Renal cortical epithelial cell (primary cell): ENCODE measurements at places on chromosomes 12 and 14. TPM values are rescaled to one million over a fixed set of nuclear protein-coding genes. Genes with fewer than 3 reads are reported as not detected.

- no peak for DNase-seq
These were observed 33.8 kb downstream of the GIT2 start for GRCh38 chr12:109962398-109962797.

GRCh38 chr14:60722357-60723115, 1.6 kb downstream of the SIX4 start:
- DNase-seq = peak; percentile 43

GRCh38 chr12:18446061-18446644, 184.8 kb downstream of the PIK3C2G start:
- DNase-seq = no peak

DNA sequence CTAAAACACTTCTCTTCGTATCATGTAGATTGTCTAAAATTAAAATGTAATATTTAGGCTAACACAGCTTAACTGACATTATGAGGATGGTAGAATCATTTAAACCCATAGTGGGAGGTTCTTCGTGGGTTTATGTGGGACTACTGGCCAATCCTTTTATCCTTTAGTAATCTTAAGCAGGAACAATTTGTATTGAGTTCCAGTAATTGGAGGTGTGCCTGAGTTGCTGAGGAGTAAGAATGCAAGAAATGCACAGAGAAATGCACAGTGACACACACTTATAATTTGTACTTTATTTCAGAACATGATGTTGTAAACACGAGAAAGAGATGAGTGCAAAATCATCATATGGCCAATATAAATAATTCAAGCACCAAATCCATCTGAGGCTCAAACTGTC, 22.3 kb downstream of the OTOGL start:
- DNase-seq = no peak

GRCh38 chr14:59140106-59140843, 48.2 kb upstream of the DAAM1 start:
- DNase-seq = no peak

- no peak for DNase-seq
These were observed 157.0 kb upstream of the RBM19 start for GRCh38 chr12:114123108-114123507.

DNA sequence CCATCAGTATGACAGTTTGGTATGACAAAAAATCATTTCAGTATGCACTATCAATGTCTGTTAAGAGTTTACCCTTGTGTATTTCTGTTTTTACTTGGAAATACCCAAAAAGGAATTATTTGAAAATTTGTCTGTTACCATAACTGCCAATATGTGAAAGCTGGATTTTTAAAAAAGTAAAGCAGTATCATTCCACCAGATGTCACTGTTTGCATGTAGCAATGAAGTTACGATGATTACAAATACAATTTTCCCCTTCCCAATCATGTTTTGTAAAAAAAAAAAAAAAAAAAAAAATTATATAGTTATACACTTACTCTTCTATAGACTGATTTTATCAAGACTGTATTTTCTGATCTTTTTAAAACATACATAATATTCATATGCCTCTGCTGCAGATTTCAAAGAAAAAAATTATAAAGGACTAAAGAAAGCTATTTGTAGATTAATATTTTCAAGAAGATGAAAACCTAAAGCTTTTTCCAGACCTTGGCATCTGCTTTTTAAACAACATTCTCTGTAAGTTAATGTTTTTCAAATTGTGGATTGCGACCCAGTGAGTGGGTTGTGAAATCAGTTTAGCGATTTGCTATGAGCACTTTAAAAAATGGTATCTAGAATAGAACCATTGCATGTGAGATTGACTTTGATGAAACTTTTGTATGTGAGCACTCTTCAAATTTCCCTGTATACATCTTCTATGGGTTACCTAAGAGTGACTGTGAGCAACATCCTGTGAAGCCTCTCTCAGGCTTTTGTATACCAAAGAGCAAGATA, 114.2 kb downstream of the TTC6 start:
- DNase-seq = peak; percentile 36

- no peak for DNase-seq
These were observed 470.6 kb downstream of the BCAT1 start for GRCh38 chr12:24478254-24478653.

DNA sequence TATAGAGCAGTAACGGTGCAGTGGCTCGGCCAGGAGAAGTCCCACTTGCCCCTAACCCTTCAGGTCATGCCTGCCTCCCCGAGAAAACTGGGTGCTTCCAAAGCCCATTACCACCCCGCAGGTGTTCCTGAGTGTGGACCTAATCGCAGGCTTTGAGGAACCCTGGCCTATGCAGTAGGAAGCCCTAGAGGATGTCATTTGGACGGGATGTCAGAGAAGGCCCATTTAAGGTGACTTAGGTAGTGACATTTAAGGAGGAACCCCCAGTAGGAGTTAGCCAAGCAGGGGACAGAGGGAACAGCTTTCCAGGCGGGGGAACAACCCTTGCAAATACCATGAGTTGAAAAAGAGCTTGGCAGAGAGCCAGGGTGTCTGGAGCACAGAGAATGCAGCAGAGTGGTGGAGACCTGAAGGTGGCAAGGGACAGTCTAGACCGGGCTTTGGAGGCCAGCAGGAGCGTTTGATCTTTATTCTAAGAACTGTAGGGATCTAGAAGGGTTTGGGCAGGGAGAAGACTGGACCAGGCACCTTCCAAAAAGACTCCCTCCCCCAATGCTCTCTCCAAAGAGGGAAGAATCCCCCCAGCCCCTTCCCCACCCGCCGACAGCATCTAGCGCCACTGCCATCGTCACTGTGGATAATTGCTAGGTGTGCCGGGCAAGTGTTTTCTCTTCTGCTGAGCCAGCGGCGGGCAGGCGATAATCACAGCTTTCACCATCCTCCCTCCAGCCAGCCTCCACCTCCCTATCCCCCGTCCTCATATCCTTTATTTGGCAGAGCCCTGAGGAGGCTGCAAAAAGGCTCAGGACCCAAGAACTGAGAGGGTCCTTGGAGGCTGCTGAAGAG, 33.3 kb upstream of the BEGAIN start:
- DNase-seq = no peak

DNA sequence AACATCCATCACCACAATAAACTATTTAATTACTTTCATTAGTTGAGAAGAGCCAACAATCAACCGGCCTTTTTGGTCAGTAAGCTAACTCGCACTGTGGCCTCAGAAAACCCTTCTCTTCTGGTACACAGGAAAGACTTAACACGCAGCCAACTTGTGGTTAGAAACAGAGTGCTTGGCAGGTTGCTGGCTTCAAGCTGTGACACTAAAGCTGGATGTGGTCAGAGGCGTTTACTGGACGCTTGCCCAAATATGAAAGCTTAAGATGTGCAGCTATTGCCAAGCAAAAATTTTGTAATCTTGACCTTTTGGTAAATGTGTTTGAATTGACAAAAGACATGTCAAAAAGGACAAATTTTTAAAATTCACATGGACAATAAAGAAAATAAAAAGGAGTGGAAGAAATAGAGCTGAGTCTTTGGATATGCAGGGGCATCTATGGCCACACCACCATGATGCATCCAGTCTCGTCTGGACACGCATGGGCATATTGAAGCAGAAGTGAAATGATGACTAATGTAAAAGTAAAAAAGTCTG, 2.6 kb upstream of the KLRK1 start:
- DNase-seq = peak; percentile 55

GRCh38 chr12:99670635-99671034, 23.1 kb downstream of the GARIN6 start:
- peak; percentile 4 for DNase-seq

DNA sequence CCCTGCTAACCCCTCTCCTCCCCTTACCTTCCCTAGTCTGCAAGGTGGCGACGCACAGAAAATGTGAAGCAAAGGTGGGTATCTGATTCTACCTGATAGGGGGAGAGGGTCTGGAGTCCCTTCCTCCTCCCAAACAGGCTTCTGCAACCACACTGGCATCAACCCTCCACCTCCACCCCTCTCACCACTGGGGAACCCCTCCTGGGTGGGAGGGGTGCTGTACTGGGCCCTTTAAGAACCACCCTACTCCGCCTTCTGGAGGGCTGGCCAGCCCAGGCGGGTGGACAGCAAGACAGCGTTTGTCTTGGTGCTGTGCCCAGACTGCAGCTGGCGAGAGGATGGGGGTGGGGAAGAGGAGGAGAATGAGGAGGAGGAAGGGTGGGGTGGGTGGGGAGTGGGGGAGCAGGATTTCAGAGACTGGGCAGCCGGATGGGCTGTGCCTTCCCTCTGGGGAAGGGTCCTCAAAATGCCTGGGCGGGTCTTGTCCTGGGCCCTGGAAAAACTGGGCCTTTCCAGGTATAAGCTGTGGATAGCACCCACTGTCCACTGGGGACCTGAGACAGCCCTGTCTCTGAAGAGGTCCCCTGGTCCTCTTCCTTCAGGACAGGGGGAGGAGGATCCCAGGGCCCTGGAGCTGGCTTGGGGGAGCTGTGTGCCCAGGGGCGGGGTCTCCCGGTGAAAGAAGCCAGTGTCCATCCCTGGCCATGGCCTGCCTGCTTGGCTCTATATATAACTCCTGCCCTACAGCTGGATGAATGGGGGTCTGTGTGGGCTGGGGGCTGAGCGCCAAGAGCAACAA, 2.8 kb downstream of the TNS2 start:
- DNase-seq = peak; percentile 59

GRCh38 chr12:115245020-115245419, 561.0 kb upstream of the TBX3 start:
- no peak for DNase-seq

DNA sequence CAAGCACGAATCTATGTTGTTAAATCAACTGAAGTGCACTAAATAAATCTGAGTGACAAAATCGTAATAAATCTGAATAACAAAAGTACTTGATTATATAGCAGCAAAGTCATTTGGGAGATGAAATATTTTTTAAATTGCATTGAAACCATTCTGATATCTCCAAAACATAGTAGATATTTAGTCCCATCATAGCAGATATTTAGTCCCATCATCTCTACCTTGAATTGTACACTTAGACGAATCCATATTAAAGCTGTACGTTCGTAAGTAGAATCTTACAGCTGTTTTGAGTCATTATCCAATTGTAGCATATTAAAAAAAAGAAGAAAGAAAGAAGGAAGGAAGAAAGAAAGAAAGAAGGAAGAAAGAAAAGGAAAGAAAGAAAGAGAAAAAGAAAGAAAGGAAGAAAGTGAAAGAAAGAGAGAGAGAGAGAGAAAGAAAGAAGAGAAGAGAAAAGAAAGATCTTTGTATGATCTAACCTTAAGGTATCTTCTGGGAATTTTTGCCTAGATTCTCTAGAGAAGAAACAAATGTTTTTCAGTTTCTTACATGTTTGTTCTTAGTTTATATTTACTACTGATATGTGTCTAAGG, 2.6 kb downstream of the DCN start:
- DNase-seq = no peak

DNA sequence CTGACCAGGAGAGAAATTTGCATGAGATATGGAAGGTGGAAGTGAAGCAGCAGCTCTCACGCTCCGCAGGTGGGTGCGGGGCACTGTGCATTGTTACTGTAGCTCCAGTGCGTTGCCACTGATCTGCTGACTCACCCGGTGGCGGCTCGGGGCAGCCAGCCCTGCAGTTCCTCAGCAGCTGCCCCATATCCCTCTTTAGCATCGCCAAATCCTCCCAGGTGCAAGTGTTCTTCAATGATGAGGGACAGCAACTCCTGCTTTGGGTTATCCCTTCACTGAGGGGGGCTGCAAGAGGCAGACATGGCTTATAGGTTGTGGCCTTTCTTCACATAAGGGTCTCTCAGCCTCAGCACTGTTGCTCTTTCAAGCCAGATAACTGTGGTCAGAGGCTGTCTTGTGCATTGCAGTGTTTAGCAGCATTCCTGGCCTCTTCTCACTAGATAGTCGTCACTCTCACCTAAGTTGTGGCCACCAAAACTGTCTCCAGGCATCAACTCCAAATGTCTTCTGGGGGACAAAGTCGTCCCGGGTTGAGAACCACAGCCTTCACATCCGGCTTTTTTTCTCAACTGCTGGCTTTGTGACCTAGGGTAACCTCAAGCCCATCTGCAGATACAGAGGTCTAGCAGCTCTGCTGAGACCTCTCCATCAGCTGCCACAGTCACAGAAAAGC, 180.8 kb downstream of the EFCAB11 start:
- peak; percentile 22 for DNase-seq

DNA sequence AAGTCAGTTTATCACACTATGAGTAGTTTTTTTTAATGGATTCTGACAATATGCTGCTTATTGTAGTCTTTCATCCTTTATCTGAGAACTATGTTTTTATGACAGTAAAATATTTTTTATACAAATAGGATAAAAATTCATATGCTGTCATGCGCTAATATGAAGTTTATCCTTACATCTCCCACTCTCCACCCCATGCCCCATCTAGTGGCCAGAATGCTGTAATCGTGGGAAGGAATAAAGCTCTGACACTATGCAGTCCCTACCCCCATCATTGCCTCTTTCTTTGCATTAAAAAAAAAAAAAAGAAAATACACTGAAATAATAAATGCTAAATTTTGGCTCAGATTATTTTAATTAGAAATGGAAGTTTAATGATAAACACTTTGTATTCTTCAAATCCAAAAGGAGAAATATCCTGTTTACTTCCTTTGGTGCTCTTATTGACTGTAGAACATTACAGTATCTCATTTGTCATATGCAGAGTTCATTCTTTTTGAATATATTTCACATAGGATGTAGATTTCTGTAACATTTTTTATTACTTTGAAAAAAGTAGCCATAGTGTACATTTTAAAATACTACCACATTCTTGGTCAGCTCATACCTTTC, 145.9 kb upstream of the SLCO1C1 start:
- DNase-seq = peak; percentile 12

DNA sequence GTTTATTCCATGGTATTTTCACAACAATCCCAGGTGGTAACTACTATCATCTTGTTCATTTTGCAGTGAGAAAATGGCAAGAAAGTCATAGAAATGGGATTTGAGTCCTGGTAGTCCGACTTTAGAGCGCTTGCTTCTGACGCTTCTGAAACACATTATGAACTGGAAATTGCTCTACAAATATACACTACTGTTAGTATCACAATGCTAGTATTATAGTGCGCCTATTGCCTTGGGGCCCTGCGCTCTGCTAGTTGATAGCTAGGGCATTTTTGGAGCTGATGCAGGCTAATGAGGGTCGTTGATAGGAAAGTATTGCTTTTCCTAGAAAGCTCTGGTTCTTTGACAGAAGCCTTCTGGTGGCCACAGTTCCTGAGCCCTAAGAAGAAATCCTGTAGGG, 61.0 kb downstream of the ETV6 start:
- no peak for DNase-seq

- DNase-seq = no peak
These were observed at the start of gene CHPT1 for GRCh38 chr12:101697197-101697929. CHPT1 (plus strand) TSS chr12:101697640; CDS start chr12:101697862, 222 bp downstream.

NELL2 gene
- 0.20 TPM in 1 of 2 replicates, not detected in the other for total RNA-seq

MMP19 gene
- 1.0 and 2.6 TPM in 2 replicates for total RNA-seq

FOXN4 gene
- not detected in 2 replicates for total RNA-seq

PRIMA1 gene
- not detected in 2 replicates for total RNA-seq

PSMD9 gene
- total RNA-seq = 62.3 and 132 TPM in 2 replicates

NAB2 gene
- total RNA-seq = 13.5 and 16.3 TPM in 2 replicates

SFSWAP gene
- 9.4 and 18.0 TPM in 2 replicates for total RNA-seq

RNASE9 gene
- not detected in 2 replicates for total RNA-seq

ADAM20 gene
- total RNA-seq = 0.87 and 2.4 TPM in 2 replicates

SCNN1A gene
- 57.5 and 243 TPM in 2 replicates for total RNA-seq
